Myocyte (in vitro differentiated cells): ENCODE measurements at places on chromosomes 6 and 20.
A peak's percentile ranks its signal among the peaks of the same experiment; 100 is the strongest.

DNA sequence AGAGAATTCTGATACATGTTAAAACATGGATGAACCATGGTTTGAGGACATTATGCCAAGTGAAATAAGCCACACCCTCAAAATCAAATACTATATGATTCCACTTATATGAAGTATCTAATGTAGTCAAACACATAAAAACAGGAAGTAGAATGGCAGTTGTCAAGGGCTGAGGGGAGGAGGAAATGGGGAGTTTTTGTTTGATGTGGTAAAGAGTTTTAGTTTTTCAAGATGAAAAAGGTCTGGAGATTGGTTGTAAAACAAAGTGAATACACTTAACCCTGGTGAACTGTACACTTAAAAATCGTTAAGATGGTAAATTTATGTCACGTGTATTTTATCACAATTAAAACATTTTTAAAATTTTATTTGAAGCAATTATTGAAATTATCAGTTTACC lies 127.4 kb upstream of the GRIK2 start:
- no peak for DNase-seq

DNA sequence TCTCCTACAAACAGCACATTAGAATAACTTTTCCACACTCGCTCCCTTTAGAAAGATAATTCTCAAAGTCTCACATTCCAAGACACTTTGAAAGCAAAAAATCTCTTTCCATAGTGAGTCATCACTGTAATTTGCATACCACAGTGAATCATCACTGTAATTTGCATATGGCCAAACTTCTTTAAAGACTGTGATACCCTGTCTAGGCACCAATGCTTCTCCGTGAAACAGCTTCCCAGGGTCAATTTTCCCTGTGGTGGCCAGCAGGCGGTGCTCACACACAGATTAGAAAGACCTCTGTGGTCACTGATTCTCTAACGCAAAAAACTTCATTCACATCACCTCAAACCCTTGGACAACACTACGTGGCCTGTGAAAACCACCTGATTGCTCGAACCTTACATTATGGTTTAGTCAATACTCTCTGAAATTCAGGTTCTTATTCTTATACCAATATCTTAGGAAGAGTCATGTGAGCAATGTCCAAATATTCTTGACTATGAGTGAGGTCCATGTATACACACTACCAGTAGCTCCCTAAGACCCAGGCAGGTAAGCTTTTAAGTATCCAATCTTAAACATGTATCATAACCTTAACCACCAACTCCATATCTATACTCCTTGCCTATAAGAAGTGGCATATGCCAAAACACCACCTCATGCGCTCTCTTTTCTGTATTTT lies 78.5 kb upstream of the PHACTR1 start:
- peak; percentile 68 for DNase-seq

- DNase-seq = no peak
These were observed 200.0 kb upstream of the GJE1 start for GRCh38 chr6:141932685-141933084.

GRCh38 chr20:54681869-54682268 lies 206.5 kb downstream of the DOK5 start:
- DNase-seq = no peak

GRCh38 chr6:125781314-125781868 lies 9.4 kb upstream of the NCOA7 start:
- DNase-seq = no peak

GRCh38 chr20:58981628-58982364 lies 740 bp downstream of the NELFCD start:
- DNase-seq = peak; percentile 30

DNA sequence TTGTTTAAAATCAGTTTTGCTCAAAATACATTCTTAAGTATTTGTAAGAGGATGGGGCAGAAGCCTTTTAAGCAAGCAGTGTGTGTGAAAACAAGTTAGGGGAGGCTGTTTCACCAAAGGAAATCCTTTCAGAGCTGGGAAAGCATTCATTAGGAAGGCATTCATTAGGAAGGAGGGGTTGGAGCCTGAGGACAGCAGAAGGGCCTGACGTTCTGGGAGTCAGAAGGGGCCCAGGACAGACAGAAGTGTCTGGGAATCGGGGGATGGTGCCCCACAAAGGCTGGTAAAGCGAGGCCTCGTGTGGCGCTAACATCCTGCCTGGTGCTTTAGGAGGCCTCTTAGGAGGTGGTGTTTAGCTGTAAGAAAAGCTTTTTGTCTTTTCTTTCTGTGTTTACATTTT lies 80.6 kb upstream of the NXT1 start:
- no peak for DNase-seq

GRCh38 chr6:130459316-130459715 lies 93.5 kb downstream of the TMEM200A start:
- DNase-seq = no peak

DNA sequence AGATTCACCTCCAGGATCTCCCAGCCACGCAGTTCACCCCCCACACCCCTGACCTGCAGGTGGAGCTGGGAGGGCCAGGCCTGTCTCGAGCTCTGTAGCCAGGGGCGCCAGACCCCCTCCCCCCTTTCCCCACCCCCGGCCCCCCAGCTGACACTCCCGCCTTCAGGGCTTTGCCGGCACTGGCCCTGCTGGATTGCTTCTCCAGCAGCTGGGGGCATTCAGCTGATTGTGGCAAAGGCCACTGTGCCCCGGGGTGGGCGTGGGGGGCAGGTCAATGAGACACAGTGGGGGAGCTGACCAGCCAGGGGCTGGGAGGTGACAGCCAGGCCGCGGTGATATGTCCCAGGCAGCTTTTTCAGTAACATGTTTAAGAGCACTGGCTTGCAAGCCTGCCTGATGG lies 22.2 kb downstream of the ZBP1 start:
- no peak for DNase-seq

GRCh38 chr20:49104365-49104648 lies 58.2 kb downstream of the CSE1L start:
- no peak for DNase-seq

DNA sequence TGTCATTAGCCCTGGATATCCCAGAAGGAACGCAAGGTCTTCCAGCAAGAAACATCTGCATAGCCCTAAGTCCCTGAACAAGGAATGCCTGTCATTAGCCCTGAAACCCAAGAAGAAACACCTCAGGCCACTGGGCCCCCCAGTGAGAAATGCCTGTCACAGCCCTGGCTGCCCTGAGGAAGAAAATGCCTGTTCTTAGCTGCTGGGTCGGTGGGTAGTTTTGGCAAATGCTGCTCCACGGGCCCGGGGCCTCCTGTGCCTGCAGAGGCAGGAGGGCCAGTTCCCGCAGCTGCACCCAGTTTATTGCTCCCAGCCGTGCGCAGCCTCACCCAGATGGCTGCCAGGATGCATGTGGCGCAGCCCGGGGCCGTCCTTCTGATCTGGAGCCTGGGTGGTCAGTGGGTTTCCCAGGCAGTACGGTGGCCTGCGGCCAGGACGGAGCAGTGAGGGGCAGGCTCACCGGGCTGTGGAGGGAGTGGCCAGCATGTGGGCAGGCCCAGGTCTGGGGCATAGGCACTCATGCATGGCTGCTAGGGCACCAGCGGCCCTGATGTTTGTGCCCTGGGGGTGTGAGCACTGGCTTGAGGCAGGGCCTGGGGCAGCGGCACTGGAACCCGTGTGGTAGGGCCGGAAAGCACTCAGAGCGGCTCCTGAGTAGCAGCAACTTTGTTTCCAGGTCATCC lies 219.0 kb downstream of the ERMARD start:
- no peak for DNase-seq

GRCh38 chr20:64112691-64113443 lies 5.5 kb upstream of the NPBWR2 start:
- DNase-seq = no peak

DNA sequence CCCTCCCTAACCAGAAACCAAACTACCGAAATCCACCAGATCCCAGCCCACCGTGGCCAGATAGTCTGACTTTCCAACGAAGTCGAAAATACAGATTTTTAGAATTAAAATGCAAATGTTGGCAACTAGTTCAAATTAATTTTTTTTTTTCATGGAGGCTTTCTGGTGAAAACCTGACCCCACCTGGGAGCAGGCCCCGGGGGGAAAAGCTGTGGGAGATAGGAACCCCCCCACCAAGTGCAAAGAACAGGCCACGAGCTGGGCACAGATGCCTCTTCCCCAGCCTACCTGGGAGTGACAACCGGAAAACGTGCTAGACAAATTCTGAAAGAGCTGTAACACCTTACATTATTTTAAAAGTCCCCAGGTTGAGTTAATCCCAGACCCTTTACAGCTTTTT lies 333.8 kb downstream of the PREX1 start:
- no peak for DNase-seq

DNA sequence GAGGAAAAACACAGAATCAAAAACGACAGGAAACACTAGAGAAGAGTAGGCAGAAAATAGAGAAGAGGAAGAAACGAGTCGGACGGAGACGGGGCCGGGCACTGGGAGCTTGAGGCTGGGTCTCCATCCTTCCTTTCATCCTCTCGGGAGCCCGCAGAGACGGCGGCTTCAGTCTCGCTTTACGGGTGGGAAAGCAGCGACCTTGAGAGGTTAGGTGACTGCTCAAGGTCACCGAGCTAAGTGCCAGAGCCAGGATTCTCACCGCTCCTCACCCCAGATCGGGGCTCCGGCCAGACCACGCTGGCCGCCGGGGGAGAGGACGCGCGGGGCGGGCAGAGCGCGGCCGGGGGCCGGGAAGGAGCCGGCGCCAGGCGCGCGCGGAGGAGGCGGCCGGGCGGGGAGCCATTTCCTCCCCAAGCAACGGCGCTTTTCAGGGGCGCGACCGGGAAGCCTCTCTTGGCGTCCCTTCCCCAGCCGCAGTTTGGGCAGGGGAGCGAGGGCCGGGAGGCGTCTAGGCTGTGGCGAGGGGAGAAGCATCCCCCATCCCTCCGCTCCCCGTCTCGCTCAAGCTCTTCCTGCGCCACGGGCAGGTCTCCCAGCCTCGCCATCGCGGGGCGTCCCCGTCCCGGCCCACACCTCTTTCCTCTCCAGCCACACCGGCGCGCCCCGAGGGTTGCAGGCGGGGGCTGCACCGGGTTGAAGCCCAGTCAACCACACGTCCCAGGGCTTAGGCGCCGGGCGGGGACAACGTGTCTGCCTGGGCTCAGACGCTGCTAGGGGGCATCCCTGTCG lies 24.1 kb upstream of the MAP3K7 start:
- peak; percentile 34 for DNase-seq

- DNase-seq = no peak
These were observed 406 bp upstream of the WFDC5 start for GRCh38 chr20:45115386-45115774.

- DNase-seq = peak; percentile 27
These were observed 377.1 kb downstream of the BTBD9 start for GRCh38 chr6:38262609-38263008.

- DNase-seq = no peak
These were observed 25.5 kb upstream of the NOL4L start for GRCh38 chr20:32610472-32611218.

DNA sequence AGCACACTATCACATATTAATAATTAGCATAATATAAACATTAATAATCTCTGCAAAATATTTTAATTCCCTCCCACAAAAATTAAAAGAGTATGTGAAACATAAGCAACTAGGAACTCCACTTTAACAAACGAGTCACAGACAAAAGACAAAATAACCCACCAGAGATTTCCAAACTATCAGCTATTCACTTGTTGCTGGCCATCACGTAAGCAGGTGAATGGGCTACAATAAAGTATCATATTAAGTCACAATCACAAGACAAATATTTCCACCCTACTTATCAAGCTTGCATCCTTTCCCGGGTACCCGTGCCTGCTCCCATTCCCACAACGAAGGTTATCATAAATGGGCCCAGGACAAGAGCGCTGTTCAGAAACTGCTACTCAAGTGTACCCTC lies 2.5 kb downstream of the HDAC2 start:
- DNase-seq = no peak

DNA sequence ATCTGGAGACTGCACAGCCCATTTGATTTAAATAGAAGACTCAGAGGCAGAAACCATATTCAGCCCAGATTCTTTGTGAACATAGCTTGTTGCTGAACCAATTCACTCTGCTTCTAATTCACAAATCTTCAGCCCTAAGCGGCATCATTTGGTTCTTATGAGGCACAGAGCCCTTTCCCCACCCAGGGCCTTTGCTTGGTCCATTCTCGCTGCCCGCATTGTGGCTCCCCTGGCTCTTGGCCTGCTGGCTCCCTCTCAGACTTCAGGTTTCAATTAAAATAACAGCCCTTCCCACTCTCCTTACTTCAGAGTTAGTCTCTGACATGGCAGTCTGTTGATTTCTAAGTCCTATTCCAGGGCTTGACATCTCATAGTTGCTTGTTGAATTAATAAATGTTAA lies 9.4 kb upstream of the TMEM14A start:
- no peak for DNase-seq

DNA sequence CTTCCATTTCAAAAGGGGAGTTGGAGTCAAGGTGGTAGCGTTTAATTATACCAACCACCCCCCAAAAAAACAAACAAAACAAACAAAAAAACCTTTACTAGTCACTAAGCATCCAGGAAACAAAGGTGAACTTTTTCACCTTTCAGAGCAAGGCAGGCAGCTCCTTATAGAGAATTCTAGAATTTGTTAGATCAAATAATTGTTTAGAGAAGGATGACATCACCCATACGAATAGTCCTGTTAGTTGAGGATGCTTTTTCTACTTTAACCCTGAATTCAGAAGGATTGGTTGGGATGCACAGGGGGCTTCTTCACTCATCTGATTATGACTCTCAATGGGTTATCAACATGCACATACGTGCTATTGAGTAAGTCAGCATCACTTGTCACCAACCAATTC lies 44.3 kb downstream of the GNAS start:
- no peak for DNase-seq

- DNase-seq = peak; percentile 64
These were observed 112.0 kb upstream of the BEND6 start for GRCh38 chr6:56842686-56843475.

- no peak for DNase-seq
These were observed 4.3 kb downstream of the UST start for GRCh38 chr6:148750838-148751792.

- DNase-seq = no peak
These were observed 76.3 kb downstream of the FARS2 start for GRCh38 chr6:5337573-5337972.

DNA sequence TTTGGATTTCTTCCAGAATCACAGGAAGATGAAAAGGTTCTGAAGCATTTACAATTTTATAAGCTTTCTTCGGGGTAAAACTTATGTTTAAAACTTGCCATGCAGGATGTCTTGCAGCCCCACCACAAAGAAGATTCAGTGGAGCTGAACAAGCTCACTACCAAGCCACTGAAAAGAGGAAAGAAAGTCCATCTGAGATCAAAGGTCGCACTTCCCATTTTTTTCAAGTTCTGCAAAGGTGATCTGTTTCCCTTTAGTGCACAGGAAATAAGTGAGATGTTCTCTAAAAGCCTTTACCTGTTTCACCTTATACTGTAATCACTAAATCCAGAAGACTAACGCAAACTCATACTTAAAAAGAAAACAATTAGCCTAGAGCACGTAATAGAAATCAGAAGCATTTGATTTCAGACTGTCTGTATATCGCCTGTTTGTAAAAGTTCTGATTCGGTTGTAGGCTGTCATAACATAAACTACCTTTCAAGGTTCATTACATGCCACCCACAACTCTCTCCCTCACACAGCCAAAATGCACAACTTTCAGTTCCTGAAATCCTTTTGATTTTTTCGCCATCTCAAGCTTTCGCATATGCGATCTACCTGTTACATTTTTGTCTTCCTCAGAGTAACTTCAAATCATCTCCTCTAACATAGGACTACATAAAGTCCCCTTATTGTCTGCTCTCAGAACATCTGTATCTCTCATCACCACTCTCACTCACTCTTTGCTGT lies 1.8 kb downstream of the ECHDC1 start:
- DNase-seq = no peak
